ENCODE measurements at places on chromosomes 3 and 15.

DNA sequence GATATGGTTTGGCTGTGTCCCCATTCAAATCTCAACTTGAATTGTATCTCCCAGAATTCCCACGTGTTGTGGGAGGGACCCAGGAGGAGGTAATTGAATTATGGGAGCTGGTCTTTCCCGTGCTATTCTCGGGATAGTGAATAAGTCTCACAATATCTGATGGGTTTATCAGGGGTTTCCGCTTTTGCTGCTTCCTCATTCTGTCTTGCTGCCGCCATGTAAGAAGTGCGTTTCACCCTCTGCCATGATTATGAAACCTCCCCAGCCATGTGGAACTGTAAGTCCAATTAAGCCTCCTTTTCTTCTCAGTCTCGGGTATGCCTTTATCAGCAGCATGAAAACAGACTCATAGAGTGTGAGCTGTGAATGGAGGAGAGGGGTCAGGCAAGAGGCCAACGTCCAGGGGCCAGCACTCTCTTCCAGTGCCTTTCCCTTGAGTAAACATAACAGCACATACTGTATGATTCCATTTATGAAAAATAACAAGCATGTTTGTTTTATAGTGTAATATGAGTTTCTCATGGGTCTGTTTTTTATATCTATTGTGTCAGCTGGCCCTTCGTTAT is 16.3 kb upstream of the LCTL start:
- no peak for DNase-seq

- no peak for DNase-seq
Observed at GRCh38 chr15:74847432-74847831, 4.5 kb upstream of the ULK3 start.

DNA sequence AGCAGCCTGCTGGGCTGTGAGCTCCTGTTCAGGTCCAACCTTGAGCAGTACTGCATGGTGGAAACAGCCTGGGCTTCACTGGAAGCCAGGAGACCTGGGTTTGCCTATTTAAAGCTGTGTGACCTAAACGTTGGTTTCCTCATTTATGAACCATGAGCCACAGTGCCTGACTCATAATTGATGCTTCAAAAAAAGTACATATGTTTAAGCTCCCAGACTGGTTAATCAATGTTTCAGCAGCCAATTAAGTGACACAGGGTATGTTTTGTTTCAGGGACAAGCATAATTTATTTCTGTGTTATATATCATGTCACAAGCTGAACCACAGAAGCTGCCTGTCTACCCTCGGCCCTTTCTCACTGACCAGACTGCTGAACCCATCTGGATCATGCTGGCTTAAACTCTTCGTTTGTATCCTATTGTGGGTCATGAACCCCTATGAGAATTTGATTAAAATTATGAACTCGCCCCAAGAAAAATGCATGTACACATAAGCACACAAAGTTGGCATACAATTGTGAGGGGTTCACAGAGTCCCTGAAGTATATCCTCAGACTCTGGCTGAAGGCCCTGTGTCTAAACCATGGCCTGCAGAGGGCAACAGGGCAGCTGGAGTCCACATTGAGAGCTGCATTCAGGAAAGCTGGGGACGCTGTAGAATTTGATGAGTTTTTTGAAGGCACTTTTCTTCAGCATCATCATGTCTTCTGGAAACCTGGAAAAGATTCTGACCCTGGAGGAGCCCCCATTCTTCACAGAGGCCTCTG is 23.7 kb downstream of the HDC start:
- no peak for DNase-seq

- no peak for DNase-seq
Observed at GRCh38 chr3:16168211-16168610, 6.3 kb upstream of the GALNT15 start.

GRCh38 chr3:52298149-52299098 is 10.8 kb downstream of the GLYCTK start:
- no peak for DNase-seq

DNA sequence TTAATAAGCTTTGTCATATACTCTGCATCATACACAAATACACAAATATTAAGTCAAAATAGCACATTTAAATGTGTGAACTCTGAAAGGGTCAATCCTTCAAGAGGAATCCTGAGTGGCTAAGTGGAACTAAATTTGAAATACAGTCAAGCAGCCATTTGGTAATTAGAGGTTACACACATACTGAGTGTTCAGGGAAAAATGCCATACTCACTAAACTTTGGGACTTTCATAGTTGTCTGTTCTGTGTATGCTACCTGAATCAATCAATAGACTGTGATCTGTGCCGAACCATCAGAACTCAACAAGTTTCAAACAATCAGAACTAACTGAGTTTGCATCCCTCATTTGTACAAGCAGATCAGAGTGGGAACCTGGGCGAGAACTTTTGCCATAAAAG is 15.3 kb downstream of the ANKRD28 start:
- no peak for DNase-seq

- no peak for DNase-seq
Observed at GRCh38 chr15:87083201-87083600, 1003.5 kb downstream of the AGBL1 start.

DNA sequence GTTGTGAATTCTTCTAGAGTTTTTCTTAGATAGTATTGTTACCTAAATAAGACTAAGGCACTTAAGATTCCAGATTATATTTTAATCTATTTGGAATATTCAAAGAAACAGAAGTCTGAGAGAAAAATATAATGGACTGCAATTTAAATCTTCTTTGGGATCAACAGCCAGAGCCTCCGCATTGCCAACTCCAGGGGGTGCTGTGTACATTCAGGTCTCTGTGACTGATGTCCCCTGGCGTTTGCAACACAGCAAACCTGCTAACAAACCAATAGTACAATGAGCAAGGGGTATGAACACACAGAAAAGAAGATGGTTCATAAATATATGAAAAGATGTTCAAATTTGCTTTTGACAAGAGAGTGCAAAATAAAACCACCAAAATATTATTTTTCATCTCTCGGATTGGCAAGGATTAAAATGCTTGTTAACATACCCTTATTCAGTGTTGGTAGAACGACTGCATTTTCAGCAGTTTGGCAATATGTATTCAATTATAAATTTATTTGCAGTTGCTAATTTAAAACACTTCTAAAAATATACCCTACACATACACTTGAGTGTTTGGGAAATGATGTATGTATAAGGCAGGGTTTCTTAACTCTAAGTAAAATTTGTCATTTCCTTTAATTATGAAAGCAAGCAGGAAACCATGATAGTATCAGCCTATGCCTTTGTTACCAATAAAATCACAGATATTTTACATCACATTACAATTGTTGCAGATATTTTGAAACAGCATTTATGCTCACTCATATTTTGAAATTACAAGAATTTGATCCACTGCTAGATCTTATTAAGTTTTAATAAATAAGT is 16.1 kb upstream of the TM4SF1 start:
- DNase-seq, result no peak

DNA sequence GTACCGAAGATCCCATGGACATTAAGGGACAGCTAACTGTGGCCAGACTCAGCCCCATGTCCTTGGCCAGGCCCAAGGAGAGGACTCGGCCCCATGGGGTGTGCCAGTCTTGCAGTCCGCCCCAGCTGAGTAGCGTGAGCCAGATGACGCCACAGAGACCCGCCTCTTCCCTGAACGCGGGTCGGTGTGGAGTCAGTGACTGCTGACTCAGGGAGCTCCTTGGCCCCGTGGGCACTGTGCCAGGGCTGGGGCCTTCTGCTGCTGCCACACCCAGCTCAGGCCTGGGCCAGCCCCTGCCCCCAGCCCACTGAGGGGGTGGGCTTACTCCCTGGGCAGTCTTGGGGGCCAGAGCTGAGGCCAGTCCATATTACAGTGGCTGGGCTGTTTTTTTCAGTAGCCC is 52.8 kb downstream of the PLXNA1 start:
- no peak for DNase-seq

DNA sequence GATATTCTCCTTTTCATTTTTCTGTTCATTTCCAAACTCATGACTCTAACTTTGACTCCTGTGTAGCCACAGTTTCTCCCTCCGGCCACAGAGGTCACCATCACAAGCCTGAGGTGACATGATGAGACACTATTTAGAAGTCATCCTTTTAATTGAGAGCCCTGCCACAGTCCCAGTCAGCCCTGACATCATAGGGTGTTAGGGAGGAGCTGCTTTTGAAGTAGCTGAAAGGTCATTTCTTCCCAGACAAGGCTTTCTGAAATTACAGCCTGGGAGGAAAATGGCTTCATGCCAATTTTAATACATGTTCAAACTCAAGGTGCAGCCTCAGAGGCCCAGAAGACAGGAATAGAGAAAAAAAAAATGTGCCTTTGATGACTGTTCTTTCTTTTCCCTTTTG is 532.8 kb upstream of the TGFBR2 start:
- DNase-seq, result no peak

- DNase-seq, result no peak
Observed at GRCh38 chr3:159346271-159346903, 544.5 kb downstream of the MFSD1 start.

- no peak for DNase-seq
Observed at GRCh38 chr3:9876991-9877390, 3.1 kb downstream of the CIDEC start.

- no peak for DNase-seq
Observed at GRCh38 chr3:47421741-47422649, 41.2 kb downstream of the PTPN23 start.

GRCh38 chr3:172640751-172641150 is 70.1 kb downstream of the NCEH1 start:
- DNase-seq, result no peak

DNA sequence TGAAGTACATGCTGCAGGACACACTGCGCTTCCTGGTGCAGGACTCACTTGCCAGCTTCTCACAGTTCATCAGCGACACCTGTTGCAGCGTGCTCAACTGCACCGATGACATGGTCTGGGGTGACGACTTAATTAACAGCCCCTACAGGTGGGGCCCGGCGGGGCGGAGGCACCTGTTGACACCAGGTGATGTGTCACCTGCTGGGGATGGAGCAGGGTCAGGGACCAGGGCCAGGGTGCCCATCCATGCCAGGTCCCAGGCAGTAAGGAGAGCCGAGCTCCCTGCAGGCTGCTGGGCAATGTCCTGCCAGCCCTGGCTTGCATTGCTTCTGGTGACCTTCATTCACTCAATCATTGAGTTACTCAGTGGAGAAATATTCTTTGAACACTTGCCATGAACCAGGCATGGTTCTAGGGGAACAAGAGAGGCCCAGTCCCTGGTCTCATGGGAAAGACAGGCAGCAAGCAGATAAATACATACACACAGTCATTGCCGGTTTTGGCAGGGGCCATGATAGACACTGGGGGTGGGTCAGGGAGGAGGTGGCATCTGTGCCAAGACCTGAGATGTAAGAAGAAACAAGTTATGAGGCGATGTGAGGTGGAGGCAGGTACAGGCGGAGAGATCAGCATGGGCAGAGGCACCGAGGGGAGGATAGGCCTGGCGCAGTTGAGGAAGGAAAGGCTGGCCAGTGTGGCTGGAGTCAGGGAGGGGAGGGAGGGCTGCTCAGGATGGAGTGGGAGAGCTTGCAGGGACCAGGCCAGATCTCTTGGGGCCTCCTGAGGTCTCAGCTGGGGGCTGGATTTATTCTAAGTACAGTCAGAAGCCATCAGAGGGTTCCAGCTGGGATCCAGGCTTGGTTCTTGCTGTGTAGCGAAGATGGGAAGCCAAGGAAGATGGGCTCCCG is 30.8 kb downstream of the DNAH1 start:
- no peak for DNase-seq

DNA sequence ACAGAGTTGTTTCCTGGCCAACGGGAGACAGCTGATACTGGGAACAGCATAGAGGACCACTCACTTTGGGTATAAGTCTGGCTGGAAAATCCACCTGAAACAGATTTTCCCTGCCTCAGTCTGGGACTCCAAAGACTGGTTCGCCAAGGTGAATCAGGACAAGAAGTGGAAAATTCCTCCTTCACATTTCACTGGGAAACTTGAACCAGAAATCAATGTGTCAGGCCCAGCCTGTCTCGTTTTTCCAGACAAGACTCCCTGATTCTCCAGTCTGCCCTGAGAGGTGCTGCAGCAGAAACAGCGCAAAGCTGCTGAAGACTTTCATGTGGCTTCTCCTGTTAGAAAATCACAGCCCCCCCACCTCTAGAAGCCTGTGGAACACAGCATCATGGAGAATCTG is 269.8 kb downstream of the OPA1 start:
- no peak for DNase-seq

GRCh38 chr15:94703596-94703995 is 472.2 kb downstream of the MCTP2 start:
- no peak for DNase-seq

DNA sequence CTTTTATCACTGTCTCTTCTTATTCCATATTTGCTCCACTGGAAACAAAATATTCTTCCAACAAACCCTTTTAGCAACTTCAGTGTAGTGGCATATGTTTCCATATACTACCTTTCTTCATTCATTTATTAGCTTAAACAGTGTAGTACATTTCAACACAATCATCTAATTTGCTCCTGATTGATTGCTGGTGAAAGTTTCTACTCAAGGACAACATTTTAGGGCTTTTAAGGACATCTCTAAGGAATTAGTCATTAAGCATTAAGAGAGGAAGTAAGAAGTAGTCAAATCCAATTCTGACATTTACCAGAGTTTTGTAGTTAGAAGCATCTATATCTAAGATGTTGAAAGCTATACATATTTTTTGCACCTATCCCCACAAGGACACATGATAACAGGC is 55.8 kb downstream of the RSRC1 start:
- DNase-seq, result no peak

DNA sequence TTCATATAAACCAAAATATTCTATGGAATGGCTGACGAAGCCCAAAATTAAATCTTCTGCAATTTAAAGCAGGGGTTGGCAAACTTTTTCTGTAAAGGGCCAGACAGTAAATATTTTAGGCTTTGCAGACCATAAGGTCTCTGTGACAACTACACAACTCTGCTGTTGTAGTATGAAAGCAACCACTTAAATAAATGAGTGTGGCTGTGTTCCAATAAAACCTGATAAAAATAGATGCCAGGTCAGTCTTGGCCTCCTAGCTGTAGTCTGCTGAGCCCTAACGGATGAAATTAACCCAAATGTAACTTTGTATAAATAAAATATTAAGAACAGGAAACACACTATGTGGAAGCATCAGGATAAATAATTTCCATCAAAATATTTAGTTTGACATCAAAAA is 104.2 kb downstream of the FBXL22 start:
- no peak for DNase-seq

DNA sequence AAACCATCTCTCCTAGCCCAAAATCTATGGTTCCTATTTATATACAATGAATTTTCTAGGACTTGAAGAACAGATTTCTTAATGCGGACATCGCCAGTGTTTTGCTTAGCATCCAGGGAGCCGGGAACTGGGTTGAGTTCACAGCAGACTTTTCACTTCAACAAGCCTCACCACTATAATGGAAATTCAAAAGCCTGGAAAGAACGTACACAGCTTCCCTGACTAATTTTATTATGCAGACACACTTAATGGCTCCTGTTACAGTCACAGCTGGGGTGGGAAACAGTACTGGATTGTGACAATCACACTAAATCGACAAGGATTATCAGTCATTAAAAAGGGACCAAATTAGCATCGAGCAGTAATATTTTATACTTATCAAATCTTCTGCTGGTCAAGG is 129.2 kb upstream of the BNIP2 start:
- no peak for DNase-seq

- DNase-seq, result no peak
Observed at GRCh38 chr15:64530472-64530871, 70.1 kb downstream of the ZNF609 start.

- no peak for DNase-seq
Observed at GRCh38 chr3:127637546-127637945, 8.6 kb downstream of the PODXL2 start.
